ENCODE measurements at places on chromosomes 5 and 9.

GRCh38 chr9:109442716-109443115, 55.4 kb downstream of the PTPN3 start:
- no peak for DNase-seq

DNA sequence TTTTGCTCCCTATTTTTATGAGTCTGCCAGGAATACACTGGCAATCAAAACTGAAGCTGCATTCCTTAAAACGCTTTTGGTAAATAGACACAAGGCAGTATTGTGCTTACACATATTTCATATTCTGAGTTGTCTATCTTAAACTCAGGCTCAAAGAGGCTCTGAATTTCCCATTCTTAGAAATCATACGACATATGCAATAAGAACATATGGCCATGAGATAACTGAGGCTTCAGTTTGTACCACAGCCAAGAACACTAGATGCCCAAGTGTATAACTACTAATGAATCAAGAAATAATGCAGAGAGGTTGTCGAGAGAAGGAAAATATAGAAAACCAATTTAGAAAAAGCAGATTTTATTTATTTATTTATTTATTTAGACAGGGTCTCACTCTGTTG, 357.4 kb downstream of the NDUFS4 start:
- DNase-seq, result no peak

DNA sequence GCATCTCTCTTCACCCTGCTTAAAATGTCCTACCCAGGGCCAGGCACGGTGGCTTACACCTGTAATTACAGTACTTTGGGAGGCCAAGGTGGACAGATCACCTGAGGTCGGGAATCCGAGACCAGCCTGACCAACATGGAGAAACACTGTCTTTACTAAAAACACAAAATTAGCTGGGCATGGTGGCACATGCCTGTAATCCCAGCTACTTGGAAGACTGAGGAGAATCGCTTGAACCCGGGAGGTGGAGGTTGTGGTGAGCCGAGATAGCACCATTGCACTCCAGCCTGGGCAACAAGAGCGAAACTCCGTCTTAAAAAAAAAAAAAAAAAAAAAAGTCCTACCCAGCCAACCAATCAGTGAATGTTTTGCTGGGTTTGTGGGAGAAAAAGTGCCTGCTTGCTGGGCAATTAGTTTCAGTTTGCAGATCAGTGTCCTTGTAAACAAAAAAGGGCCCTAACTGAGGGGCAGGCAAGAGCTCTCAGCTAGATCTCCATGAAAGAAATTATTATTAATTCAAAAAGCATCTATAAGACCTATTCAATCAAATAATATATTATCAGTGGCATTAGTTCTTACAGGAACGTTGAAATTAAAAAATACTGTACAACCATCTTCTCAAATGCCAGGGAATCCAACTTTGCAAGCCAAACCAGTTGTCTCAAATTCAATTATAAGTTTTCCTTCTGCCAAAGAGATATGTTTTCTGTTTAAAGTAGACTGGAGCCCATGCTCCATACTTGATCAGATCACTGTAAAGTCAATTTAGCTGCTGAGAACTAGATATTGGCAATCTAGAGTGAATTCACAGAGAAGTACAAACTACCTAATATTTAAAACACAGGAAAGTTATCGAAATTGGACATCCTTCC, 3.9 kb downstream of the MEGF9 start:
- DNase-seq, result peak; percentile 78

DNA sequence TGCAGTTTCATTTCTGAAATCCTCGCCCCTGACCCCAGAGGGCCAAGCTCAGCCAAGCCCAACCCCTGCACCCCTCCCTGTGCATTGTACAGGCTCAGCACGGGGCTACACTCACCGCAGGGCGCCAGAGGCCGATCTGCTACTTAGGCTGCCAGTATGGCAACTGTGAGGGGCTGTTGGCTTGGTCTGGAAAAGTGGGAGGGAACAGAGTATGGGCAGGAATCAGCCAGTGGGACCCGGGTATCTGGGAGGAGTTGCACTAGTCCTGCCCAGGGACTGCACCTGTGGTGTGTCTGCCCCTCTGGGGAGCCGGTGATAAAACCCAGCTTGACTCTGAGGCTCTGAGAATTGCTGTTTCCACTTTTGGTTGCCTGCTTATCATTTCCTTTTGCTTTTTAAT, 167.4 kb upstream of the KIF2A start:
- no peak for DNase-seq

- peak; percentile 94 for DNase-seq
Measured at GRCh38 chr9:37471942-37472684, 6.9 kb upstream of the ZBTB5 start.
